ENCODE measurements at places on chromosomes 1 and 21.

GRCh38 chr1:50977575-50978143, 7.6 kb downstream of the CDKN2C start:
- peak; percentile 44 for DNase-seq

DNA sequence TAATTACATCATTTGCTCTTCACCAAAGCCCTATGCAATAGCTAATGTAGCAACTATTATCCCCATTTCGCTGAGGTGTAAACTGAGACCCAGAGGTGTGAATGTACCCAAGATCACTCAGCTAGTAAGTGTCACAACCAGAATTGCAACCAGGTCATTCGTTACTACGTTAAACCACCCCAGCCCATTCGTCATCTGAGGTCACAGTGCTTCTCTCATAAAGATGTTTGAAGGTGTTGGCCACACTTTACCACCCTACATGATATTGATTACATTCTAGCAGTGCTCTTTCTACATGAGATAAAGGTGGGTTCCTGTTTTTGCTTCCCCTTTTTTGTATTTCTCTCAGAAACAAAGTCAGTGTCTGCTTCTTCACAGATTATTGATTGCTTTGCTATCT, 195.3 kb downstream of the ZBTB18 start:
- DNase-seq: no peak

GRCh38 chr1:20234788-20235535, 48.6 kb upstream of the PLA2G2C start:
- DNase-seq: no peak

- DNase-seq: no peak
Measured at GRCh38 chr1:104592926-104593325, 843.2 kb downstream of the AMY1C start.

DNA sequence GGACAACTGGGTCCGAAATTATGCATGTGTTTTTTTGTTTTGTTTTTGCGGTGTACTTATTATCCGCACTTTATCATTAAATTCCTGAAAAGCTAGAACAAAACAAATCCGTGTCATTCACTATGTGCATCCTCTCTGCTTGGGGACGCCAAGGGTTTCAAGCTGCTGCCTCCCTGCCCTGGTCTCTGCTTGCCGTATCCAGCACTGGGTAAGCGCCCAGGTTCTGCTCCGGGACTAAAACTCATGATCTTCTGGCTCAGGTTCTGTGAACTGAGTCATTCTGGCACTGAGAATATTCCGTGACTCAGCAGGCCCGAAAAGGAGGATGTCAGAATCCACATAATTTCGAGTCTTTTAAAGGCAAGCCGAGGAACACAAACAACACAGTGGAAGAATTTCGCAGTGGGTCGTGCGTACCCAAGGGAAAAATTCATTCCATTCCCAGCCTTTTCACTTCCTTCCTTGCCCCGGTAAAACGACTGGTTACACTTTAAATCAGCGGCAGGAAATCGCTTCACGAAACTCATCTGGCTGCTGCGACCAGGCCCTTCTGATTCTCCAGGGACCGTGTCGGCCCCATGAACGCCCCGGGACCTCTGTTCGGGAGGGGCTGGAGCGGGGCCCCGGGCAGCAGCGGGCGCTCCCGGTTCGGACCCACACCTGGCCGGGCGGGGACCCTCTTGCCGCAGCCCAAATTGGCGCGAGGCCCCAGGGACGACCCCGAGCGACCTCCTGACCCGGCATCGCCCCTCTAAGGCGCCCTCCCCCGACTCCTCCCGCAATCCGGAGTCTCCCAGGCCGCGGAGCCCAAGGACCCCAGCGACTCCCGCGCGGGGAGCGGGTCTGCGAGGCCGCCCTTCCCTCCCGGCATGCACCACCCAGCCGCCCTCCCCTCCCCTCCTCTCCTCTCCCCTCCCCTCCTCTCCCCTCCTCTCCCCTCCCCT, 746 bp upstream of the LAMC1 start:
- peak; percentile 58 for DNase-seq

- no peak for DNase-seq
Measured at GRCh38 chr1:54777011-54777410, 12.7 kb upstream of the PARS2 start.

DNA sequence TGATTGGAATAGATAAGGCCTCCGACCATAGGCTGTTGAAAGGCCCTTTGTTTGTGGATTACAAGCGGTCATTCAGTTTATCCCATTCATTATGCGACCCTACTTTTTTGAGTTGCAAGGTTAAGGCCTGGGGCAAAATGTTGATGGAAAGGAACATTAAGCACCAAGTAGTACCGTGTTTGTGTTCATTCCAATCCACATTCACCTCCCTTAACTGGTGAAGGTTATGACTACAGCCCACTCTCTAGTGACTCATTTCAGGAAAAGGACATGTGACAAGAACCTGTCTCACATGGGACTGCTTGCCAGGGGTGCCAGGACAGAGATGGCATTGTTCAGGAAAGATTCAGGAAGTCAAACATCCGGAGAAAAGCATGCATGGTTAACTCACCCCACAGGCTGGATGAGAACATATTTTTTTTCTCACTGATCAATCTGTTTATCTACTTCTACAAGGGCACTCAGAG, 81.6 kb downstream of the CD58 start:
- no peak for DNase-seq

DNA sequence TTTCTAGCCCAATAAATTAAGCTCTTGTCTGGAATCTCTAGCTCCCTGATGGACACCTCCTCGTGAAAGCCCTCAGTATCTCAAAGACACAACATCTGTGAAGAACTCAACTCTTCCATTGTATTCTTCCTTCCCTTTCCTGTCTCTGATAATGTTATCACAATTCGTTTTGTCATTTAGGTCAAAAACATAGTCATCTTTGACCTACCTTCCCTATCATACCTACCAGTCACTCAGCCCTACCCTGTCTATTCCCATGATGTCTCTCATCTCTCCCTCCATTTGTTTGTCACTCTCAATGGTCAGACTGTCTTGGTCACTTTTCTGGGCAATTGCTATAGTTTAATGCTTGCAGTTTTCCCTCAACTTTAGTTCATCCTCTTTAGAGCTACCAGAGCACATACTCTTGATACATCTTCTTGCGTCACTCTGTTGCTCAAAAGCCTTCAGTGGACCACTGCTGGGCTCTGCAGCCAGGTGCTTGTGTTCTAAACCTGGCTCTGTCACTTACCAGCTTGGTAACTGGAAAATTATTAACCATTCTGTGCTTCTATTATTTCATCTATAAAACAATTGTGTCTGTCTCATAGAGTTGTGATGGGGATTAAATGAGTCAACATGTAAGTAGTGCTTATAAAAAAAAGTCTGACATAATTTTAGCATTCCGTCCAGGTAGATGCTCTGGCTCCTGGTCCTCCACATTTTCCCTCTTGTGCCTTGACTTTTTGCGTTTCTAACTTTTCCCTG, 39.6 kb downstream of the DDR2 start:
- no peak for DNase-seq

DNA sequence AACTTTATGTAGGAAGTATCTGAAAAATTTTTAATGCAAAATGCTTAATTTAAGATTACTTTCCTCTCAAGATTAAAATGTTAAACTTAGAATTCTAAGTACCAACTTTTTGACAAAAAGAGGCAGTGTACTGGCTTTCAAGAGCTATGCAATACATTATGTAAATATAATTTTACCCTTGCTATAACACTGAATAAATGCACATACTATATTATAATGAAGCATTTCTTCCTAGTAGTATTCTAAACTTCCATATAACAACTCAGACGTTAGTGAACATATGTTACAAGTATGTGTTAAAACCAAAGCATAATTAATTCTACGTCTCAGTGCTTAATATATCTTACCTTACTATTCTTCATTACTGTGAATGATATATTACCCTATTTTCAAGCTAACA, 58.5 kb downstream of the RGS21 start:
- no peak for DNase-seq

DNA sequence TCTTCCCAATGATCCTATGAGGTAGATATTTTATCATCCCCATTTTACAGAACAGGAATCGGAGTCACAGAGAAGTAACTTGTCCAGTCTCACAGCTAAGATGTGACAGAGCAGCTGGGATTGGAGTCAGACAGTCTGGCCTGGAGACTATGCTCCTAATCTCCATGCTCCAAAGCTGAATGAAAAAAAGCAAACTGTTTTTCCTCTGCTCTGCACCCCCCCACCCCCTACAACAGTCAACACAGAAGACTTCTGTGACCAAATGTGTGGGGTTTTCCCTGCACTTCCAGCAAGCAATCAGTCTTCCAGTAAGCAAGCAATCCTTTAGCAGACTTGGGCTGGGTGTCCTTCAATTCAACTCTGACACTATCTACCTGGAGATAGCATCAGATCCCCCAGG, 33.2 kb downstream of the KIRREL1 start:
- DNase-seq: no peak

GRCh38 chr1:11707621-11708276, 16.2 kb downstream of the DRAXIN start:
- DNase-seq: peak; percentile 4

- DNase-seq: no peak
Measured at GRCh38 chr1:54542962-54543539, 5.0 kb upstream of the ACOT11 start.

DNA sequence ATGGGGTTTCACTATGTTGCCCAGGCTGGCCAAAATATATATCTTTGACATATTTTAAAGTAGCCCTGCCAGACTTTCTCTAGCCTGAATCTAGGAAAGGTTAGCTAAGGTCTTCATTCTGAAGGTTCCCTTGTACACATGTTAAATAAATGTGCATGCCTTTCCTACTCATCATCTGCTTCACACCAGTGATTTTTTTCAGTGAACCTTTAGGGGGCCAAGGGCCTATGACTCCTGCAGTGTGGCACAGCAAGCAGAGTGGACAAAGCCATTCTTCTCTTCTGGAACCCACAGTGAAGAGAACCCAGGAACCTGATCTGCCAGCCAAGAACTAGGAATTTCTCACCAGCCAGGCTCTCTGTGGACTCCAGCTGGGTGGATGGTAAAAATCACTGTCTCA, 22.9 kb downstream of the CBR1 start:
- no peak for DNase-seq

DNA sequence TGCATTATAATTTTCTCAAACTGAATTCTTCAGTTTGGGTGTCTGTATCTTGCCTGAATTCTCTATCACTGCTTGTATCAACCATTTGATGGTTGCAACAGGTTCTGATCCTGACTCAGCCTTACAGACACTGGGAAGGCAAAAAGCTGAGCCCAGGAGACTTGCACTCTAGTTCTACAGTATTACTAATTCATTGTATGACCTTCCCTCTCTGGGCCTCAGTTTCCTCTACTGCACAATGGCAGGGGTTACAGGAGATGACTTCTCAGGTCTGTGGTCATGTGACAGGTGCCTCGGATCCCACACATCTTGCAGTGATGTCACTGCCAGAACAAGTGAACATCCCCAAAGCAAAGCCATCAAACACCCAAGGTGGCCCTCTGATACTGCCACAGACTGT, 38.7 kb downstream of the RRAGC start:
- no peak for DNase-seq

- no peak for DNase-seq
Measured at GRCh38 chr1:241411776-241412338, 54.9 kb upstream of the RGS7 start.

DNA sequence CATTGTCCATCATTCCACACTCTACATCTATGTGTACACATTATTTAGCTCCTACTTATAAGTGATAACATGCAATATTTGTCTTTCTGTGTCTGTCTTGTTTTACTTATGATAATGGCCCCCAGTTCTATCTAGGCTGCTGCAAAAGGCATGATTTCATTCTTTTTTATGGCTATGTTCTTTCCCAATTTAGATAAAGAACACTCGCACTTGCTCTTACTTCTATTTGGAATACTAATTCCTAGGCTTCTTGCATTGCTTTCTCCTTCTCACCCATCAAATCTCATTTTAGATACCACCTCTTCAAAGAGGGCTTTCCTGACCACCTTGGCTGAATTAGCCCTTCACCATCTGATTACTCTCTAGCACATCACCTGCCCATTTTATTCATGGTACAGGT, 3.0 kb upstream of the RGS4 start:
- DNase-seq: no peak

All from hypothalamus (tissue), 51 donors.